ENCODE measurements at places on chromosomes 13 and 19. TPM values are rescaled to one million over a fixed set of nuclear protein-coding genes. Genes with fewer than 3 reads are reported as not detected.

GRCh38 chr19:43684326-43684725 lies 14.4 kb upstream of the PLAUR start:
- H3K4me3 ChIP-seq: no peak overlapping the region
- H3K27ac ChIP-seq: no peak overlapping the region
- H3K4me1 ChIP-seq: no peaks in the 10 kb centered on the region
- DNase-seq: no peak

- H3K4me1 ChIP-seq: peaks cover 23% of the 10 kb centered on the region
- DNase-seq: peak; percentile 98
- no peaks in the 10 kb centered on the region for H3K27me3 ChIP-seq
- H3K36me3 ChIP-seq: no peaks in the 10 kb centered on the region
- peak within 1 kb of the TSS; percentile 100 for H3K4me3 ChIP-seq
These were observed at the start of the genes PSENEN and U2AF1L4 for GRCh38 chr19:35745328-35746086. Gene PSENEN (plus strand): TSS chr19:35745651. CDS start chr19:35745931, 280 bp downstream. Gene U2AF1L4 (minus strand): TSS chr19:35745418. CDS start chr19:35745391, 27 bp downstream.

- no peak for DNase-seq
- no peak overlapping the region for H3K27ac ChIP-seq
- no peaks in the 10 kb centered on the region for H3K4me1 ChIP-seq
- no peaks in the 10 kb centered on the region for H3K36me3 ChIP-seq
These were observed 1.4 kb upstream of the SRRM5 start for GRCh38 chr19:43610493-43610892.

DNA sequence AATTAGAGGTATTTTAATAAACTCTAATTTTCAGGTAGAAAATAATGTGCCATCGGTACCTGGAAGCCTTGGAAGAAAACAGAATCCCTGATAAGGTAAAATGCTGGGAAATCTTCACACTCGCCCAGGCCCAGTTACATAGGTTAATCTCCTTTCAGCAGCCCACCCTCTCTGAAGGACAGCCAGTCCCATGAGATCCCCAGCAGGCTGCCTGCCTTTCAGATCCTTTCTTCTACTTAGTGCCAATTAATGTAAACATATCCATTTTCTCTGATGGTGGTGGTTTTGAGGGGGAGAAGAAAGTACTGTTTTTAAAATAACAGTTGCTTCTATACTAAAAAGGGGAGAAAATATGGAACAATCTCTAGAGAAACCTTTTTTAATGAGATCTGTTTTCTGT lies 12.2 kb downstream of the SMAD9 start:
- no peak overlapping the region for H3K27ac ChIP-seq
- H3K4me3 ChIP-seq: no peak overlapping the region
- H3K4me1 ChIP-seq: no peaks in the 10 kb centered on the region
- H3K36me3 ChIP-seq: no peaks in the 10 kb centered on the region
- no peak for DNase-seq
- H3K27me3 ChIP-seq: no peaks in the 10 kb centered on the region

DNA sequence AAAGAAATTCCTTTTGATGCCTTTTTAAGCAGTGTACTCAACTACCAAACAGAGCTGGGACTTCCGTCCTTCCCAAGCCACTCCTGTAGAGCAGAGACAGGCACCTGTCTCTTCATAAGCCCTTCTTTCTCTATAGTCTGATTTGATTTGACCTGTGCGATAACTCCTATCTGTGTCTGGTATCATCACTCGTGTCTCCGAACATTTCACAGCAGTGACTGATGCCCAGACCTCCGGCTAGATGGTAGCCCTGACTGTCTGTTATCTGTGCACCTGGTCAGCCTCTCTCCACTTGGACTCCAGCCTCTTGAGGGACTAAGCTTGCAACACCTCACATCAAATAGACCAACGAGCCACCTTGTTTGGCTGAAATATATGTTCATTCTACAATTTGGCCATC lies 316.2 kb upstream of the ZNF507 start:
- DNase-seq: no peak
- no peak overlapping the region for H3K4me3 ChIP-seq
- H3K27me3 ChIP-seq: no peaks in the 10 kb centered on the region
- H3K36me3 ChIP-seq: no peaks in the 10 kb centered on the region

DNA sequence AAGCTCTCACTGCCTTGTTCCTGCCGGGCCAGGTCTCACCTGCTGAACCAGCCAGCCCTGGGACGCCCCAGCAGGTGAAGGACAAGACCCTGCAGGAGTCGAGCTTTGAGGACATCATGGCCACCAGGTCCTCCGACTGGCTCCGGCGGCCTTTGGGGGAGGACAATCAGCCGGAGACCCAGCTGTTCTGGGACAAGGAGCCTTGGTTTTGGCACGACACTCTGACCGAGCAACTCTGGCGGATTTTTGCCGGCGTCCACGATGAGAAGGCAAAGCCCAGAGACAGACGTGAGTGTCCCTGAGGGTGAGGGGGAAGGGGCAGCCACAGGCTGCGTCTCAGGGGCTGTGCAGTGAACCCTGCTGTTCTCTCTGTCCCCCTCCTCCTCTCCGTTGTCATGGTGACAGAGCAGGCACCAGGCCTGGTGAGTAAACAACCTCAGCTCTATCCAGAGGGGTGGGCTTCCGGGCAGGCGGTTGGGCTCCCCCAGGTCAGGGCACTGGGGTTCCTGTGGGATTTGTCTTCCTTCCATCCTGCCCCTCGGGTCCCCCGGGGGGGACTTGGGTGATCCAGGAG lies 9.7 kb downstream of the TLE6 start:
- no peak overlapping the region for H3K27ac ChIP-seq
- peaks cover 10% of the 10 kb centered on the region for H3K4me1 ChIP-seq
- no peak overlapping the region for H3K4me3 ChIP-seq
- H3K27me3 ChIP-seq: no peaks in the 10 kb centered on the region
- H3K36me3 ChIP-seq: no peaks in the 10 kb centered on the region
- no peak for DNase-seq

- no peaks in the 10 kb centered on the region for H3K27me3 ChIP-seq
- H3K36me3 ChIP-seq: no peaks in the 10 kb centered on the region
- peak overlapping the region; percentile 92 for H3K4me3 ChIP-seq
- peak overlapping the region; percentile 96 for H3K27ac ChIP-seq
These were observed 815 bp downstream of the MAP3K10 start for GRCh38 chr19:40191836-40192646.

Gene PTGER1
- total RNA-seq: 1.2 TPM

Gene OR10H1
- not detected for total RNA-seq

Measured in uterus (tissue), 4 donors.